D721Med (cell line): ENCODE measurements at places on chromosomes 5 and 9.

DNA sequence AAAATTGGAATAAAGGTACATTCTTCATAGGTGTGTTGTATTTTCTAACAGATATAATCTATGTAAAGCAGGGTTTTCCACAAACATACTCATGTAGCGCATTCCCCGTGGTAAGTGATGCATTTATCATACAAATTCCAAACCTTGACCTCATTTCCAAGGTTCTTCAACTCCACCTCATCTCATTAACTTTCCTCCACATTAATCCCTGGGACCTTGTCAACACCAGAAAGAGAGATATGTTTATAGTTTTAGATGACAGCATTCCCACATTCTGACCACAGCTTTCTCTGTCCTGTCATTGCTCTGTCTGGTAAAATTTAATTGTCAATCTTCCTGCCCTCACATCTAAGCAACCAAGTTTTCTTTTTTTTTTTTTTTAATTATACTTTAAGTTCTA, 415.1 kb downstream of the TMEM161B start:
- DNase-seq = no peak

DNA sequence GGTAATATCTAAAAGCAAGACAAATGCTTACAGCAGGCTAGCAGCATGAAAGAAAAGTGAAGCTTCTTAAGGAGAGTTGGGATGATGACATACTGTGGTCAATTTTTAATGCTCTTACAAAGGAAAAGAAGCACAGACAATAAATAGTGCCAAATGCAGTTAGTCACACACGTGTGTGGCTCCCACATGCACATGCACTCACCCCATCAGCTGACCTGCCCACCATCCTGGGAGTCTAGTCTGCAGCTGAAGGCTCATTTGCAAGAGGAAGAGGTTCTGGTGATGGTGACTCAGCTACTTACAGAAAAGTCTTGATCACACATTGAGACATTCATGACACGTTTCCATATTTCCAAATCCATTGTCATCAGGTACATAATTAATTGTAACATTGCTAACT, 129.3 kb downstream of the MRPL36 start:
- DNase-seq = no peak

DNA sequence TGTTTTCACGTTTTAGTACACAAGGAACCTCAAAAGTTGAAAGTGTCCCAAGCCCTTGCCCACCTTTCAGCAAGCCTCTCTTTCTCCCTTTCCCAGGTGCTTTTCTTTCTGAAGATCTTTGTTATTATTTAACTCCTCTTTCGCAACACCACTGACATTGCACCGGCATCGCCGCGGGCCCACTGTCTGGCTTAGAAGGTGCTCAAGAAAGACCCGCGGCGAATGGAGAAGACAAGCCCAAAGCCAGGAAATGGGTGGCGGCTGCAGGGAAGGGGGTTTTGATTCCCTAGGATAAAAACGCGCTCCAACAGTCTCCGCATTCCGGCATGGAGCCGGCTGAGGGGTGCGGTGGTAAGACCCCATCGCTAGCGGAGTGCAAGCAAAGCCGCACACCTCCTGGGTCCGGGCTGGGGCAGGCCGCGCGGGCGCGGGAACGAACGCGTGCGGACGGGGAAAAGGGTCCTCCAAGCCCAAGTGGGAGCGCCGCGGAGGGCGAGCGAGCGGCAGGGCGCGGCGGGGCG, 404 bp upstream of the AFAP1L1 start:
- DNase-seq = no peak

DNA sequence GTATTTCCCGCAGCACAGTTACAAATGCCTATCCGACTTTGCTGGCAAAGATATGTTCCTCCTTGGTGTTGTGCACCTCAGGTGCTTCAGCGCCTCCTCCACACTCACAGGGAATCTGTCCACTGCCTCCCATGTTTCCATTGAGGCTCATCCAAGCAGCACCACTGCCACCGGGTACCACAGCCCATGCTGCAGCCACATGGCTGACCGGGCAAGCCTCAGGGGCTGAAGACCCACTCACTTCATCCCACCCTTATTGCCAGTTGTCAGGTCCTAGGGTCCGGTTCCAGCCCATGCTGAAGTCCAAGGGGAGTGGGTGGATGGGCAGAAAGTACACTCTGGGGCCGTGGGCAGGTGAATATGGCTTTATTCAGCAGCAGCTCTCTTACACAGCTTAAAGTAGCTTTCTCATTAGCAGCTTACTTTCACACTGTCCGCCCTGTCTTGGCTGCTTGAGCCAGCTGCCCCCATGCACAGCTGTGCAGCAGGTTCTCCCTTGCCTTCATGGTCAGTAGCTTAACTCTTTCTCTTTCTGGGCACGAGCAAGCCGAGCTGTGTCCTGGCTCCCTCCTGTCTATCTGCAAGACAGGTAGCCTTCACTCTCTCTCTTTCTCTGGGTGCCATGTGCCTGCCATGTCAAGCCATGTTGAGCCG, 1052.3 kb downstream of the PTPRD start:
- no peak for DNase-seq

DNA sequence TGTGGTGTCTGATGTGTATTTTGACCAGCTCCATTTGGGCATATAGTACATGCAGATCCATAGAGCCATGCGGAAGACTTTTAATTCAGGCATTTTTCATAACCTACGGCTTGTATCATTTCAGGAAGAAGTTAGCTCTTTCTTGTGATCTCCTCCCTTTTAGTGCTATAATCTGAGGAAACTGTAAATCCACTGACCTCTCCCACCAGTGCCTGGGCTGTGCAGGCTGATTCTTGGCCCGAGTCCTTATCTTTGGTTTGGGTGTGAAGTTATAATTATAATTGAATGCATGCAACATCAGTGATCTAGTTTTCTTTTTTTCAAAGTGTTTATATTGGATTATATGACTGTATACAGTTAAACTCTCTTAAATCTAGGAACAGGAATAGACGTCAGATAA, 247.9 kb downstream of the PCSK5 start:
- DNase-seq = no peak

- no peak for DNase-seq
Observed at GRCh38 chr5:109312695-109313094, 97.1 kb downstream of the PJA2 start.

DNA sequence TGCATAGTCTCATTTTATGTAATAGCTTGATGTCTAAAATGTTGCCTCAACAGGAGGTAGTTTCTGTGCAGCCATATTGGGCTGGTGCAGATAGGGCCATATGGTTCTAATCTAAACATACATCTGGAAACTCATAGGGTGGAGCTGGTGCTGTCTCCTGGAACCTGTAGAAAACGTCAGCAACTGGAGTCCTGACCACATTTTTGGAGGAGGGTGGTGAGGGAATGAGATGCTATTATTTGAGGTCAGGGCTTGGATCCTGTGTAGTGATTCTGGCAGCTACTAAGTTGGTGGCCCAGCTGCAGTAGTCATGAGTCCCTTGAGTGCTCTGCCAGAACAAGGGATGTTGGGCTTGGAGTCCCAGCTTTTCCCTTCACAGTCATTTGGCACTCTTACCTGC, 14.1 kb downstream of the MAN2A1 start:
- no peak for DNase-seq

- DNase-seq = no peak
Observed at GRCh38 chr5:5149154-5149553, 9.0 kb downstream of the ADAMTS16 start.

- no peak for DNase-seq
Observed at GRCh38 chr5:146027751-146028150, 77.6 kb downstream of the PLAC8L1 start.

- no peak for DNase-seq
Observed at GRCh38 chr5:156595132-156595787, 254.8 kb upstream of the PPP1R2B start.

DNA sequence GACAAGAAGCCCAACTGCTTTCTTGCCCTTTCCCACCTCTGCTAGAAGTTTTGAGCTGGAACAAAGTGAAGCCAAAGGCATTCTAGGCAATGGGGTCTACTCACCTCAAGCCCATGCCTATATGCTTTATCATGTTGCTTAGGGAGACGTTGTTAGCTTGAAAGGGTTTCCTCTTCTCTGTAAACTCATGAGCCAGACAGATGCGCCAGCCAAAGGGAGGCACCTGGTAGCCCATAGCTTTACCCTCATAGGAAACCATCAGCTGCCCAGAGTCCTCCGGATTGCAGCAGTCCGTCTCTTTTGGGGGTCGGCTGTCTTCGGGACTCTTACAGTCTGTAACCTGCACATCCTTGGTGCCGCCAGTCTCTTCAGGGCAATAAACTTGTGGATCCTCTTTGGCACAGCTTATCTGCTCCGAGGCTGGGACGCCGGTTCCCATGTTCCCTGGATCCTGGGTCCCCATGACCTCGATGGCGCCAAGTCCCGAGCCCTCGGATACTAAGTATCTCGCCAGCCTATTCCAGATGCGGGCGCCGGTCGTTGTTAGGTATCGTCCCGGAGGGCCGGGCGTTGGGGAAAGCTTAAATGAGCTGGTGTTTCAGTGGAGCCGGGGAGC, 678 bp downstream of the GBA2 start:
- no peak for DNase-seq

DNA sequence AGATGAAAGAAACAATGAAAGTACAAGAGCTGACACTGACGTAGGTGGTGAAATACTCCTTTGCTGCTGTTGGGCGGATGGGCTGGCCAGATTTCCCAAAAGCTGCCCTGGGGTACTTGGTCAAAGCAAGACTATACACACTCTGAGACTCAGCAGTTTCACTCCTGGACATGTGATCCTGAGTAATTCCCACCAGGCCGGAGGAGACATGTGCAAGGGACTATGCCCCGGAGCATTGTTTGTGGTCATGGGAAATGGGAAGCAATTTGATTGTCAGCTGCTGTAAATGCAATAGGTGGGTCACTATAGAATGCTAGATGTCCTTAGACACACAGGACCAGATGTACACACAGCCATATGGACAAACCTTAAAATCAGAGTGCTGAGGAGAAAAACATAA, 116.1 kb downstream of the DCP2 start:
- no peak for DNase-seq

DNA sequence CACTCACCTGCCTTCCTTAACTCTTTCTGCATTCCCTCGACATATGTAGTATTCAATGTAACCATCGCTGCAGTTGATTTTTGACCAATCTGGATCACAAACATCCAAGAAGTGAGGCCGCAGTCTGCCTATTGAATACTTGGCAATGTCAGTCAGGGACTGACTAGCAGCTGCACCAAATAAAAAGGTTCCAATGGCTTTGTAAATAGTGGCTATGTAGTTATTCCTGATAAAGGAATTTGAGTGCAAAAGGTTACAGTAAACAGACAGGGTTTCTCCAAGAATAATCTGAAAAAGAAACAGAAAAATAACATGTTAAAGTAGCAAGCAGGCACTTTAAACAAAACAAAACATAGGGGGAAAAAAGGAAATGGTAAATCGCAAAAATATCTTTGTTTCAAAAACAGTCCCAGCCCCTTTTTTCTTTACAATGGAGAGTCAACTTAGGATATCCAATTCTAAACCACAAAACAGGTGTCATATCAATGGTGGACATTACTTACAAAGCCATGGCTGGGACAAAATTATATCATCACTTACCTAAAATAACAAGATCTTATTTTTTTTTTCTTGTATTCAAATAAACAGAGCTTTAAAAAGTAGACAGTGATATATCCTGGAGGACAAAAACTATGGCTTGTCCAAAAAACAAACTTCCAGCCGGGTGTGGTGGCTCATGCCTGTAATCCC, 66.8 kb downstream of the PLPP1 start:
- DNase-seq = no peak

DNA sequence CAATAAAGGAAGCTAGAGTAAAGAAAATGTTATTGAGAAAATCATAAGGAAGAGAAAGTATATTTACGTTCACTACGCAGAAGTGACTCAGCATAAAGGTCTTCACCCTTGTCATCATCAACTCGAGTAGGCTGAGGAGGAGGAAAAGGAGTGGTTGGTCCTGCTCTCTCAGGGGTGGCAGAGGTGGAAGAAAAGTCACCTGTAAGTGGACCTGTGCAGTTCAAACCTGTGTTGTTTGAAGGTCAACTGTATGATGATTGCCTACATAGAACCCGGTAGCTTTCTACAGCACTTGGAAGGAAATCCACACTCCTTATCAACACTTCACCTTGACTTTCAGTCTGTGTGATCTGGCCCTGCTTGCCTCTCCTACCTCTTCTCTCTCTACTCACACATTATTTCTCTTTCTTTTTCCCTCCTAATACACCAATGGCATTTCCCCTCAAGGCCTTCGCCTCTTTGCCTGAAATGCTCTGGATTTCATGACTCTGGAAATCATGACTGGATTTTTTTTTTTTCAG, 109.3 kb upstream of the CPEB4 start:
- no peak for DNase-seq

DNA sequence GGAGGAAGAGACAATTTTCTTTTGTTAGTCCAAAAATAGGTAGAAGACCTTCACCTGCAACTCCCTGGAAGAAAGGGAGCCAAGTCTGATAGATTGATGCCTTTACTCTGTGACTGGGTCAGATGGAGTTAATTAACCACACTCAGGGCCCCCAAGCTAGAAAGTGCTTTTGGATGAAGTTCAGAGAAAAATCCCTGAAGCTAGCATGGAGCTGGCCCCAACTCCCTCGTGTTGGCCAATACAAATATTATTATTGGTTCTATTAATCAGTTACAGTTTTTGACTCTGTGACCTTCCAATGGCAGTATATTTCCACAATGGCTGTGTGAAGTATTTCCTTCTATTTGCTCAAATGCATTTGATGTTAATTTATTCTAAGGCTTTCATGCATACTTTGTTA, 1753.5 kb downstream of the EFNA5 start:
- DNase-seq = no peak

DNA sequence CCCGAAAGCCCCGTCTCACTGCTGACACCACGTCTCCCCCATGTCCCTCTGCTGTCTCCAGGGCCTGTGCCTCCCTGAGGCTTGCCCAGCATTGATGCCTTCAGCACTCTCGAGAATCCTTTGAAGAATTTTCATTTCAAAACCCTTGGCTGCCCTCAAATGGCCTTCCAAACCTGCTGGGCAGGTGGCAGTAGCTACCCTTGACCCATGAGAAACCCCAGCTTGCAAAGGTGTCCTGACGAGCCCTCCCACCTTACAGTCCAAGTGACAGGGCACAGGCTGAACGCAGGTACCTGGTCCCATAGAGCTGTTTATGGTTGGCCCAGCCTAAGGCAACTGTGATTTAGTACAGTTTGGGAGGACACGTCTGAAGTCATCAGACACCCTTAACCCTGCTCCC, 97.2 kb upstream of the SPIN1 start:
- no peak for DNase-seq

DNA sequence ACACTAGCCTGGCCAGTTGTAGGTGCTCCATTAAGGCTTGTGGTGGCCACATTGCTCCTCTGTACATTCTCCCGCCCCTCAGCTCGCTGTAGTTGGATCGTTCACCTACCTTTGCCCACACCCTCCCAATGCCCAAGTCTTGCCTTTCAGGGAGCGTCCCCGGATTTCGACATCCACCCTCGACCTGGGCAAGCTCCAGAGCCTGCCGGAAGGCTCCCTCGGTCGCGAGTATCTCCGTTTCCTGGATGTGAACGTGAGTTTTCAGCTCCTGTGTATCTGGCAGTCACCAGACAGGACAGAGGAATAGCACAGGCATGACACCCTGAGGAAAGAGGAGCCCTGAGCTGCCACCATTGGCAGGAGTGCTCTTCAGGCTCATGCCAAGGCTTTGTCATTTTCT, 3.0 kb downstream of the COQ4 start:
- DNase-seq = no peak

- no peak for DNase-seq
Observed at GRCh38 chr5:180271221-180271620, 20.7 kb downstream of the MAPK9 start.
